CD8-positive, alpha-beta T cell (primary cell): ENCODE measurements at places on chromosomes 2 and 18.

- no peak for DNase-seq
Measured at GRCh38 chr2:136324966-136325365, 207.0 kb upstream of the CXCR4 start.

DNA sequence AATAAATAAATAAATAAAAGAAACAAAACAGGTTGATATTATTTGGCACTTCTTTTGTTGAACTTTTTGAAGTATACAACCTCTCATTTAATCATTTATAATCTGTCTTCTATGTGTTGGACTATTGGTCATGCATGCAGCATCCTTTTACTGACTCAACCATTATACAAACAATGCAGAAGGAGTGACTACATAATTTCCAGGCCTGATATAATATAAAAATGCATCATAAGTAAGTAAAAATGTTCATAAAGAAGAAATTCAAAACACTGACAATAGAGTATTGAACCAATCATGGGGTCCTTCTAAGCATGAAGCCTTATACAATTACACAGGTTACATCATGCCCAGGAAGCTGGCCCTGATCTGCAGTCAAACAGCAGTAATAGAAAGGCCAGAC is 141.5 kb upstream of the FN1 start:
- DNase-seq = no peak

GRCh38 chr18:25005541-25006403 is 346.2 kb downstream of the ZNF521 start:
- DNase-seq = no peak

DNA sequence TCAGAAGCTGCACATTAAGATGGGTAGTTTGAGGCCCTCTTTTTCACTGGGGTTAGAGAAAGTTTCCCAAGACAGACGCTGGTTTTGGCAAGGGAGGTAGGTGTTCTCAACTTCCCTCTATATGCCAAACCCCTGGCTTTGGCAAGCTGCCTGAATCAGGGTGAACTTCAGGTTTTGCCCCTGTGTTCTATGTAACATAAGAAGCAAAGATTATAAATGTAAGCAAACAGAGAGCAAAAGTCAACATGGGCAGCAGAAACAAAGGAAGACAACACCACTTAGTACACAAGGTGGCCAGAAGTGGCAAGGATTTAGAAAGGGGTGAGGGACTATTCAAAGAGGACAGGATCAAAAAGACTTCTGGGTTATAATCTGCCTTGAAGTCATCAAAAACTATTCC is 70.5 kb upstream of the TFCP2L1 start:
- DNase-seq = no peak

DNA sequence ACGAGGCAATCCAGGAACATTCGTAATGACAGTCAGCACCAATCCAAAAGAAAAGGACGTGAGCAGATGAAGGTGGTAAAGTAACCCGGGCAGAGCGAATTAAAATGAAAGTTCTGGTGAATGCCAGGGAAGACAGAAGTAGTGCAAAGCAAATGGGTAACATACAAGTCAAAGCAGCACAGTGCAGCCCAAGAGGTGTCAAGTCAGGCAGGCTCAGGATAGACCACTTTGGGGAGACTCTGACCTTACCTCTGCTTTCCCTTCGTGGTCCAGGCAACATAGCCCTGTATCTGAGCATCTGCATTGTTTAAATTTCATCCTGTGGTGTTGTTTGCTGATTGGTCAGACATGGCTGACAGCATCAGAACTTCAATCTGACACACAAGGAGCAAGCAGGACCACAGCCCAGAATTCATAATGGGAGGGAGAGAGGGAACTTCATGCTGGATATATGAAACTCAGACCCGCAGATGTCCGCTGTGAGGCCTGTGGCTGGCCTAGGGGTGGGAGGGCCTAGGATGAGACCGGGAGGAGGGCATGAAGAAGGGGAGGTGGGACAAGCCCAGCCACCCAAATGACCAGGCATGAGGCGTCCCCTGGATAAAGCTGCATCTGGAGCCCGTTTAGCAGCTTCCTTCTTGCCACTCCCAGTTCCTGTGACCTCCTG is 285.7 kb downstream of the TCF4 start:
- DNase-seq = no peak

DNA sequence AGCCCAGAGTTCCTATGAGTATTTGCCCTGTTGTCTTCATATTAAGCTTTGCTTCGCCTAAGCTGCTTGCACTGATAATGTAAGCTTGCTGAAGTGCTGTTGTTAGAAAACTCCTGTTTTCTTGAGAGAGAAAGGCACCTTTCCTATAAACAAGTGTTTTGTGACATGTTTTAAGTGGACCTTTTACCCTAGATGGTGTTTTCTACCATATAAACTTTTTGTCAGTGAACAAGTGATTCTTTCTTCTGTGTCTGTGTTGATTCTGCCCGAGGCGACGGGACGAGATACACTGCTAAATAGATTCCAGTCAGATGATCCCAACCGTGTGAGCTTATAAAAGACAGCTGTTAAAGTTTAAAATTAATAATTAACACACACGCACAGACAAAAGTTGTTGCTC is 24.1 kb downstream of the CABLES1 start:
- DNase-seq = no peak

GRCh38 chr18:76361219-76361618 is 133.8 kb downstream of the ZNF516 start:
- no peak for DNase-seq

DNA sequence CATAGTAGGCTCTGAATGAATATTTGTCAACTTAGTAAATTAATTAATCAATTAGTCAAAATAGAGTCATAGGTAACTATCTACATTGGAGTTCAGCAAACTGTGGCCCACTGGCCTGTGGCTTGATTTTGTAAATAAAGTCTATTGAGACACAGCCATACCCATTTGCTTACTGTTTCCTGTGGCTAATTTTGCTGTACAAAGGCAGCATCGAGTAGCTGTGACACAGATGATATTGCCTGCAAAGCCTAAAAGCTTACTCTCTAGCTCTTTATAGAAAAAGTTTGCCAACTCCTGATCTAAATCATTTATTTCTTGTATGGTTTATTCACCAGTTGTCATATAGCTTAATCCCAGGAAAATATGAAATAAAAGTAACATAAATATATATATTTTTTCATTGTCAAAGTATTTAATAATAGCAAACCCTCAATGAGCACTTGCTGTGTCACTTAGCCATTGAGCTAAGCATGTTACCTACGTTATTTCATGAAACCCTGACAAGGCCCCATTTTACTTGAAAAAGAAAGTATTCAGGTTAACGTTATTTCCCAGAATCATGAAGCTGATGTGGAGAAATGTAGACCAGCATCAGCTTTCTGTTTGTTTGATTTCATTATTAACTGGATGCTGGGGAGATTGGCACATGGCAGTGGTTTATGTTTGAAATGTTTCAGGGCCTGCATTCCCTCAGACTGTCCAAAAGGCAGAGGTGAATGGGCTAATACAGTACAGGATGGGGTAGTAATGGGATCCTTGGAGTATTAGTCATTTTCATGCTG is 69.6 kb downstream of the ICOS start:
- no peak for DNase-seq

GRCh38 chr18:55054021-55054990 is 95.0 kb upstream of the CCDC68 start:
- DNase-seq = no peak

DNA sequence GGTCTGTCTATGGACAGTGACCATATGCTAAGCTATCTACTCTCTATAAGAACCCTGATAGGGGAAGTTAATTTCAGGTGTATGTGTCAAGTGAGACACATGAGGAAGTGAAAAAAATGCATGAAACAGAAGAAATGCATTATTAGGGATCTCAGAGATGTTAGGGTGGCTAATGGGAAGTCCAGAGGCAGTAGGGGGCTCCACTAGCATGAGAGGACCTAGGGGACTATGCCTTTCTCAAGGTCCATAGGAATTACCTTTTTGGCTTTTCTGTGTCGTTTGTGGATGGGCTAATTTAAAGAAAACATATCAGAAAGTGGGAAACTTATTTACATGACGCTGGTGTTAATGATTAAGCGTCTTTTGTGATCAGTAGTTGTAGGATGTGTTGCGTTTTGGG is 1653.2 kb downstream of the DPP10 start:
- DNase-seq = no peak

DNA sequence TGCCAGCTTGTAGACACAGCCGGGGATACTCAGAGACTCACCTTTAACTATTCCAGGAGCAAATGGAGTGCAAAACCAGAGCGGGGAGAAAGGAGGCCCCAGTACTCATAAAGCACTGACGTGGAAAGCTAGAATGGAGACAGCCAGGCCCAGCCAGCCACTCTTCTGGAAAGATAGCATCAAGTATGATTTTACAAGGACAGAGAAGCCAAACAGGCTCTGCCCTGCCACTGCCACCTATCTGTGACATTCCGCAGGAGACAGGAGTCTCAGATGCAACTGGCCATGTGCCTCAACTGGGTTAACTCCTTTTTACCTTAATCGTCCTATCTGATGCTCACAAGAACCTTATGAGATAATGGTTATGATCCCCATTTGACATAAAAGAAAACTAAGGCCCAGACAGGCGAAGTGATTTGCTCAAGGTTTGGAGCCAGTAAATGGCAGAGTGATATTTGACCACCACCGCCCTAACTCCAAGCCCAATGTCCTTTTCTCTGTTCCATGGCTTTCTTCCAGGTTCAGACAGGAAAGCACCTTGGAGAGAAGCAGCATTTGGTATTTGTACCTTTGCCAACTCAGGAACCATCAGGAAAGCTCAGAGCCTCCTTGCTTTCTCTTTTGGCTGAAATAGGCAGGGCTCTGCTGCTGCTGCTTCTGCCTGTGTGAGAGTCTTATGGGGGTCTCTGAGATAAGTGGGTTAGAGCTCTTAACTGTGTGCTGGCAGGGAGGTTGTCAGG is 15.6 kb downstream of the KIF3C start:
- DNase-seq = no peak

GRCh38 chr2:160145471-160145870 is 54.6 kb downstream of the ITGB6 start:
- DNase-seq = no peak

DNA sequence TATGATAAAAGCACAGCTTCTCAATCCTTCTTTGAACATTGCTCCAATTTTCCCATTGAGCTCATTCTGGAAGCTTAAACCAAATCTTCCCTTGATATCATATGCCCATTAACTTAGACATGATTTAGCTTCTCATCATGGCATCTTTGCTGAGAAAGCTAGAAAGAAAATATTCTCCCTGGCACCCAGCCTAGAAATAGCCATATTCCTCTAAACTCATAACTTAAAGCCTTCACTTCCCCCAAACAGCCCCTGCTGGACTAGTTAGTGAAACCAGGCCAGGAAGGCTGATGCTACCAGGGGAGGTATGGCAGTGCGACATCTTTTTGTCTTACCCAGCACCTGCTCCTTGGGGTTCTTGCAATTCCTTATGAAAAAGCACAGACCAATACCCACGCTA is 4.3 kb downstream of the AAK1 start:
- DNase-seq = no peak

DNA sequence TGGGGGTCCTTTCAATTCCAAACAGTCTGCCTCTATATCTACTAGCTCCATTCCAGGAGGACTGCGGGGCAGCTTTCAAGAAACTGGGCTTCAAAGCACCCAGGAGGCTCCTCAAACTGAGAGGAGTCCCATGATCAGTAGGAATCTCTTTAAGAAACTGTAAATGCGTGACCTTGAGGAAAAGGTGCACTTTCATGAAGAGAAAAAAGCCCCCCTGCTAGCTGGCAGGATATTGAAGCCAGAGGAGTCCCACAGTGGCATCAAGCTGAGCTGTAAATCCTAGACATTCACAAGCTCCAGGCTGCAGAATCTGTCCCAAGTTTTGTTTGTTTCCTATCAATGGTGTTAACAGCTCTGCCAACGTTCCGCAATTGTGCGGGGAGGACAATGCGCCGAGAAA is 790.1 kb downstream of the SLC4A3 start:
- DNase-seq = no peak

DNA sequence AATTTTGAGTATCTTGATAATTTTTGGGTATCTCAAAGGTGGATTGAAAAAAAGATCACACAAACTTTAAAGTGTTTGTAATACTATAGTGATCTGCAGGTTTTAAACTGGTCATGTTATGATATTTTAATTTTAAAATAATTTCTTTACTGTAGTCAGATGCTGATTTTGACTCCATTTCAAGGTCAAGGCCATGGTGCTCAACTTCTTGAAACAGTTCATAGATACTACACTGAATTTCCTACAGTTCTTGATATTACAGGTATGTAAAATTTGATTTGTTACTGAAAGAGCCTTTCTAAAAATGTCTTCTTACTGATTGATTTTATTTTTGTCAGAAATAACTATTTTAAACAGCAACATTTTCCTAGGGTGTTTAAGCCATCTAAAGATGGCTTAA is 33.1 kb upstream of the METAP1D start:
- no peak for DNase-seq

GRCh38 chr2:121409388-121409787 is 121.3 kb upstream of the RNU4ATAC start:
- no peak for DNase-seq

GRCh38 chr2:42170619-42171395 is 1.7 kb downstream of the EML4 start:
- DNase-seq = no peak
